ENCODE measurements at places on chromosomes 6 and 20. TPM values are rescaled to one million over a fixed set of nuclear protein-coding genes. Genes with fewer than 3 reads are reported as not detected.

FAM217B gene
- polyA plus RNA-seq, result 9.5 TPM

SLC12A5 gene
- 0.55 TPM for polyA plus RNA-seq

C20orf144 gene
- 0.41 TPM for polyA plus RNA-seq

SMLR1 gene
- not detected for polyA plus RNA-seq

IL17F gene
- not detected for polyA plus RNA-seq

SUMO4 gene
- polyA plus RNA-seq, result 0.23 TPM

SASH1 gene
- 69.1 TPM for polyA plus RNA-seq

KCNK16 gene
- polyA plus RNA-seq, result not detected

HLA-DRB1 gene
- polyA plus RNA-seq, result 0.21 TPM

GPR63 gene
- 0.11 TPM for polyA plus RNA-seq

Measured in GM23248 (cell line).